ENCODE measurements at places on chromosomes 5 and 9.
A peak's percentile ranks its signal among the peaks of the same experiment; 100 is the strongest.

- DNase-seq, result no peak
Observed at GRCh38 chr5:145829708-145830361, 5.3 kb downstream of the PRELID2 start.

DNA sequence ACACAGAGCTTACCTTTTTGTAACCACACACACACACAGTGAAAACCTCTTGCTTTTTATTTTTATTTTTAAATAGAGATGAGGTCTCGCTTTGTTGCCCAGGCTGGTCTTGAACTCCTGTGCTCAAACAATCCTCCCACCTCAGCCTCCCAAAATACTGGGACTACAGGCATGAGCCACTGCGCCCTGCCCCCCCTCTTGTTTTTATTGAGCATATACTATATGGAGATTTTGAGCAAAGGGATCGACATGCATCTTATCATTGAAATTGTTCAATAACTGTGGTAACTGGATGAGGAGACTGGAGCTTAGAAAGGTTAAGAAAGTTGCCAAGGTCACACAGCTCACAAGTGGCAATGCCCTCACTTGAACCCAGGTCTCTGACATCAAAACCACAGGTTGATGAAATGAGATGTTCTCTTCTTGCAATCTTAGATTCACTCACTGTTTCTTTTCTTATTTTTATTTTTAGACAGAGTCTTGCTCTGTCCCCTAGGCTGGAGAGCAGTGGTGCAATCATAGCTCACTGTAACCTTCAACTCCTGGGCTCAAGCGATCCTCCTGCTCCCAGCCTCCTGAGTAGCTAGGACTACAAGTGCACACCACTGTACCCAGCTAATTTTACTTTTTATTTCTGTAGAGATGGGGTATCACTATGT, 26.8 kb upstream of the STXBP1 start:
- no peak for DNase-seq

DNA sequence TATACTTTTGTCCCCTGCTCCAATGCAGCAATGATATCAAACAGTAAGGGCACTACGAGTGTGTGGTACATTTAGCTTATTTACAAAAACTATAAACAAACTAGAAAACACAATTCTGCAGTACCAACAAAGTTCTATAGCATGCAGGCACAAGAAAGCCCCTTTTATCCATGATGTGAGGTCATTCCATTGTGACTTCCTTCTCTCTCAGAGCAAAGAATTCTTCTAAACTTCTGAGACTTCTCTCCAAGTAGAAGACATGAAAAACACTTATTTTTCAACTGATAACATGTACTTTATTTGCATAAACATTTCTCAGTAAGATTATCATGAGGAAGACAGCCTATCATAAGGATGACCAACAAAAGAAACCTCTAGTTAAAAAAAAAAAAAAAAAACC, 569.8 kb downstream of the TLE1 start:
- no peak for DNase-seq

DNA sequence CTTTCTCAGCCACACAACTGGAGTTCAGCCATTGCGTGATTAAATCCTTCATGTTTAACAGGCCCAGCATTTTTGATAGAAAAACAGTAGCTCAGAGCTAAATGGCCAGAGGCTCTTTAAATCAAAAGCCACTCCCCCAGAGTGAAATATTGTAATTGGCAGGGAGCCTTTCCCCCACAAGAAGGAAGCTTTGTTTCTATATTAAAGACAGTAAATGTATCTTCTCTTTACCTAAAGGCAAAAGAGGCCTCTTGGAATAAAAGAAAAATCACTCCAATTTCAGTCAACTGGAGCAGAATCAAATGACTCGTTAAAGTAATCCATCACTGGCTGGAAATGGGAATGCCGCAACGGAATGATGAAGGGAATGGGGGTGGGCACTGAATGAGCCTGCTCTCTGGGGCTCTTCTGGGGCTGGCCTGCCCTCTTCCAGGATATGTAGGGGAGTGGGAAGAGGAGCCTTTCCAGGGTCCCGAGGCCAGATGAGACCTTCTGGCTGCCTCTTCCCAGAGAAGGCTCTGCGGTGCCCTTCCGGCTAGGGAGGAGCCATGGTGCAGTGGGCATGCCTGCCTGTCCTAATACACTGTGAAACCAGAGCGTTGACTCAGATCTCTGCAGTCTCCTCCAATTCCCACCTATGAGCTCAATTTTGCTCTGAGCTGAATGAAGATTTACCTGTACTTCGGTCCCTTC, 45.2 kb downstream of the ANKDD1B start:
- no peak for DNase-seq

DNA sequence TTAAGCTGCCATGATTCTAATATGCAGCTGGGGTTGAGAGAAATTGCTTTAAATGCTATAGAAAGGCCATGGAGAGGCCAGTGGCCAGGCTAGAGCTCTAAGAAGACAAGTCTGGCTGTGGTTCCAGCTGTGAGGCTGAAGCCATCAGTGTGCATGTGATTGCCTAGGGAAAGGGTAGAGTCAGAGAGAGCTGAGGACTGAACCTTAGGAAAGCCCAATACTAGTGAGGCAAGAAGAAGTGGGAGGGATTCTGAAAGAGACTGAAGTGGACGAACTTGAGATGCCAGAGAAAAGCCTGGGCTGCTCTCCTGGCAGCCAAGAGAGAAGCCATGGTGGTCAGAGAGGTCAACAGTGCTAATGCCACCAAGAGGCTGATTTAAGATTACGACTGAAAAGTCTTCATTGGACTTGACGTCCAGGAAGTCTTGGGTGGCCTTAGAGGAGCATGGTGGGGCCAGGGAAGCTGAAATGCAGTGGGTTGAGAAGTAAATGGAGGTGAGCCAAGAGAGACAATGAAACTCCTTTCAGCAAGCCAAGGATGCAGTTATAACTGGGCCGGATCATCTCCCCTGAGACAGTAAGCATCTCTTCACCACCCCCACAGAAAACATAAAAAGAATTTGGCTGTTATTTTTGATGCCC, 133.2 kb downstream of the TMEM174 start:
- DNase-seq, result no peak

DNA sequence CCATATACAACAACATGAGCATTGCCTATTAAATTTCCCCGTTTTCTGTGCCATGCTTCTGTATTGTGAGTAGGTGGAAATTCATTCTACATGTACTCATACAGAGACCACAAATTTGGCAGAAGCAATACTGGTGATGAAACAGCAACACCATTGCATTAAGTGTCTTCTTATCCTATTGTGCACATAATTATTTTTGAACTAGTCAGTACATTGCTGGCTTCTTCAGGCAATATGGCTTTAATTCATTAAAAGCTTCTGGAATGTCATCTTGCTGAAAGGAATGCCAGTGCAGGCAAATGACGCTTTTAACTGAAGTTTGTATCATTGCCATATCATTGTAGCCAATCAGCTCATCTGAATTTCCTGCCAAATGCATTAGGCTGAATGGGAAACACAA, 82.6 kb downstream of the KIAA1958 start:
- no peak for DNase-seq

DNA sequence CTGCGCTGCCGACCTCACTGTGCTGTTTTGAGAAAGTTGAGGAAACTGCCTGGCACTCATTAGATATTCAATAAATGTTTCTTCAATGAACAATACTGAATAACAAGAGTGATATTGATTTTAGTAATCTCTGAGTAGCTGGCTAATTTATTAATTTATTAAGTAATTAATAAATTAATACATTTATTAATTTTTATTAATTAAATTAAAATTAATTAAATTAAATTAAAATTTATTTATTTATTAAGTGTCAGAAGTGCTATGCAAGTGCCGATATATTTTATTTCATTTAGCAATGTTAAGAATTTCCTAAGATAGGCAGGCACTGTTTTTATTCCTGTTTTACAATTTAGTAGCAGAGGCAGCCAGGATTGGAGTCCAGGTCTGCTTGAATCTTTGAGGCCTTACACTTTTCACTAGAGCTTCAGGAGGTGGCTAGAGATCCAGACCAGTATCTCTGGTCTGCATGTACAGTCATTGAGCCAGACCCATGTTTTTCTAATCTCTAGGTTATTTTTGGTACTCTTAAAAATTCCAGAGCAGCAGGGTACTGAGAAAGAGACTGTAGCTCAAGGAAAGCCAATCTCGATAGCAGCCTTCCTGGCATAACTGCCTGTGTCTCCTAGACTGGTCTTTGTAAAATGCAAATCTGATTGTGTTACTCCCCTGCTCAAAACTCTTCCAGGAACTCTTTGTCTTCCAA, 109.2 kb downstream of the ARHGEF28 start:
- DNase-seq, result no peak

DNA sequence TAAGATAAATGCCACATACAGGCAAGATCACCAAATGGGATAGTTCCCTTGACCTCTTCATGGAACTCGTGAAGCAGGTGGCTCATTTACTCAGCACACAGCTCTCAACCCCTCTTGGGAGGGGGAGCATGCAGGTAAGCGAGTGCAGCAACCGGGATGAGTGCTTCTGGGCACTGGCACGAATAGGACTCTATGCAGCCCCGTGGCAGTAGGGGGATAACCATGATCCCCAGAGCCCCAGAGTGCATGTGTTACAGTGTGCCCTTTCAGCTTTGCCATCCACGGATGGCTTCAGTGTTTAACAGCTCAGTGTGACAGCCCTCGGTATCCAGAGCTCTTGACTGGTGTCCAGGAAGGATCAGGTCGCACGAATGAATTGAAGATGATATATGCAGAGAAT, 1187.1 kb downstream of the CDH9 start:
- no peak for DNase-seq

- no peak for DNase-seq
Observed at GRCh38 chr5:139806111-139806510, 10.5 kb downstream of the PSD2 start.

DNA sequence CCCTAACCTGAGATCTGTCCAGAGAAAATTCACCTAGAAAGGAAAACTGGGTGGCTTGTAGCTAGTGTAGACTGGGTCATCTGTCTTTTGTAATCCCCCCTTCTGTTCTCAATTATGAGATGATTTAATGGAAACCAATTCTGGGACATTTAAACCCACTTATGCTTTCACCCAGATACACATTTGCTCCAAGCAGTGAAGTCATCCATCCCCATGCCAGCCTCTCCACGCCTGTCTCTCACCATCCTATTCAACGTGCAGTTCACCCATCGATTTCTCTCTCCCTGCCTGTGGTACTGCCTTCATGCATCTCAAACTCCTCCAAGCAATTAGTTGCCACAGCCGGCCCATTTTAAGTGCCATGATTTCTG, 1.8 kb downstream of the PHF19 start:
- DNase-seq, result no peak

DNA sequence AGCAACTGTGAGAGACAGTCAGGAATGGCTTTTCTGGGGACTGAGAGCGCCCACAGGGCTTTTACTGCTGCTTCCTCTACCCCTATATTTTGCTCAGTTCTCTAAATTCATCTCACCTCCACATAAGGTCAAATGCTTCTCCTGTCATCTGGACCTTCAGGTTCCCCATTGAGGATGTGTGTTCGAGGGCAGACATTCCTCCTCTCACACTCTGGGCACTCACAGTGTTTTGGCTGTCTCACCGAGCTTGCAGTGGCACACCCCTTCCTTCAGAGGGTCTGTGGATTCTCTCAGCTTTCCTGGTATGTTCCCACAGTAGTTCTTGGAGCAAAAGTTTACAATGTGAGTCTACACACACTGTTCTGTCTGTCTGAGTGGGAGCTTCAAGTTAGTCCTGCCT, 127.8 kb upstream of the GLRA1 start:
- DNase-seq, result no peak

GRCh38 chr9:98806394-98807035, 955 bp upstream of the GALNT12 start:
- DNase-seq, result no peak

GRCh38 chr5:31574772-31575171, 42.7 kb downstream of the C5orf22 start:
- DNase-seq, result no peak

DNA sequence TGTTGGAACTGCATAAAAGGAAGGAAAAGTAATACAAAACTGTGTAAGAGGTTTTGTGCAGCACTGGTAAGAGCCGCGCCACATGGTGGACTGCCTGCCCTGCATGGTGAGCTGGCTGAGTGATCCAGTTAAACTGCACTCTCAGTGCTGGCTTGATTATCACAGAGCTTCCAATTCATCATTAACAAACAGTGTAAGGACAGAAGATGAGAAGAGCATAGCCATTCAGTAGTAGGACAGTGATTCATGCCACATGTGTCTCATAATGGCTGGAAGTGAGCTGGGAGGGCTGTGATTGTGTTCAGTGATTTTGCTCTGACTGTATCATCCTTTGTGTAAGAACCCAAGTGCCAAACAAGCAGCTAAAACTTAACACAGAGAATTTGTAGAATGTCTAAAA, 14.1 kb downstream of the ASPN start:
- DNase-seq, result no peak

DNA sequence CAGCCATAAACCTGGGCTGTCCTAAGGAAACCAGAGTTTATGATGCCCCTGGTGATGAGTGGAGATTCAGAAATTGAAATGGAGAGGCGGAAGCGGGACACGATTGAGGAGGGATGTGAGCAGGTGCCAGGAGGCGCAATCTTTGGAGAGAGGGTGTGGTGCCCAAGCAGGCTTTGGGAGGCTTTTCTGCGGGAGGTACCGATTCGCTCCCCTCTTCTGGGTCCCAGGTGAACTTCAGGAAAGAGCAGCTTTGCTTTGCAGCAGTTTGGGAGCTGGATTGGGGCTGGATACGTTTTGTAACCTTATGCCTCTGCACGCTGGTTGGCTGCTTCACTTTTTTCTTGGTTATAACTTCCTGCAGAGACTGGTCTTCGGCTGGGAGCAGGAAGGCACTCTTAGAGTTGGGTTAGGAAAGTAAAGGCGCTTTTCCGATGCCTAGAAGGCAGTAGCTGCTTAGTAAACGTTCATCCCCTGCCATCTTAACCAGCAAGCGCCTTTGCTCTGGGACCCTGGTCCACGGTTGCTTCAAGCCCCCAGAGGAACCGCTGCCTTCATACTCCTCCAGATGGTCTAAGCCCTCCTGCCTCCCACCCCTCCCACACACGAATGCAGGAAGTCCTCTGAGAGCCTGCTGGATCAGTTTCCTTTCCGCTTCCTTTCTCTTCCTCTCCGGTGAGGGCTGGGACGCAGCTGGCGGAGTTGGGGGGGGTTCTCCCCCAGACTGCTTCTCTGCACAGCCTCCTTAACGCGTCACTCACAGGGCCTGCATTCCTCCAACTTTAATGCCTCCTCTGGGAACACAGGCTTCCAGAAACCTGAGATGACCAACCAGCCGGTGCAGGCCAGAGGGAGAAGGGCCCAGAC, 15.2 kb upstream of the NEK6 start:
- peak; percentile 67 for DNase-seq

GRCh38 chr5:132095424-132095972, 21.9 kb downstream of the CSF2 start:
- DNase-seq, result no peak

- DNase-seq, result peak; percentile 59
Observed at GRCh38 chr5:135053278-135053677, 19.2 kb upstream of the PITX1 start.

GRCh38 chr5:132223861-132224260, 3.8 kb downstream of the P4HA2 start:
- DNase-seq, result no peak

- no peak for DNase-seq
Observed at GRCh38 chr9:112042244-112042638, 132.9 kb downstream of the SUSD1 start.

GRCh38 chr5:18043344-18043743, 409.1 kb downstream of the TAF11L14 start:
- no peak for DNase-seq

Data from NB4 (cell line).